Activated naive CD4-positive, alpha-beta T cell treated with anti-CD3 and anti-CD28 coated beads, Interleukin-2, amount 50 U/mL, for 16 hours (primary cell): ENCODE measurements at places on chromosomes 1 and 21.

GRCh38 chr1:234656070-234656895 lies 46.3 kb upstream of the IRF2BP2 start:
- DNase-seq = no peak

- DNase-seq = no peak
Observed at GRCh38 chr1:184698969-184699368, 55.7 kb downstream of the EDEM3 start.

DNA sequence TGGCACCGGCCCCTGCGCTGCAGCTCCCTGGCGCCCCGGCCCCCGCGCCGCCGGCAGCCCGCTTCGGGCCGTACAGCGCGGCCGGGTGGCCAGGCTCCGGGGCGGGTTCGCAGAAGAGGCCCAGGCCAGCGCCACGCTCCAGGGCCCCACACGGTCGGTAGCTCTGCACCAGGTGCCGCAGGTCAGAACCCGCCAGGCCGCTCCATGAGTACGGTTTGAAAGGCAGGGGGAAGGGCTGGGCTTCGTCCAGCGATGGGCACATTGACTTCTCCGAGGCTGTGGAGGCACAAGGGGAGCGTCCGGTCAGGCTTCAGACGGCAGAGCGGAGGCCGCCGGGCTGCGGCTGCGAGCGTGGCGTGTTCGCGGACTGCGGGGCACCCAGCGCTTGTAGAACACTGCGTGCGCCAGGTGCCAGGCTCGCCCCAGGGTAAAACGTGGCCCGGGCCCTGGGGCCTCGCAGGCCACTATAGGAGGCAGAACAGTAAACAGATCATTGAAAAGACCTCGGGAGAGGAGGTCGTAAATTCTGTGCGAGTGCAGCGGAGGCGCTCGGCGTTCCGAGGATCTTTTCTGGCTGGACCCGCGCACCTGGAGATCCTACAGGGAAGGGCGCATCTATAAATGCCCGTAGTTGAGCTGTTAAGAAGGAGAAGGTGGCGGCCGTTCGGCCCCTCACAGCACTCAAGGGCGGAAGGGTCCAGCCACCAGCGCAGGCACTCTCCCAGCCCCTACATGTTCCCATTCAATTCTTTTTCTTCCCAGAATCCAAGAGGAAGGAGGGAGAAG lies 5.7 kb downstream of the GFI1 start:
- no peak for DNase-seq

DNA sequence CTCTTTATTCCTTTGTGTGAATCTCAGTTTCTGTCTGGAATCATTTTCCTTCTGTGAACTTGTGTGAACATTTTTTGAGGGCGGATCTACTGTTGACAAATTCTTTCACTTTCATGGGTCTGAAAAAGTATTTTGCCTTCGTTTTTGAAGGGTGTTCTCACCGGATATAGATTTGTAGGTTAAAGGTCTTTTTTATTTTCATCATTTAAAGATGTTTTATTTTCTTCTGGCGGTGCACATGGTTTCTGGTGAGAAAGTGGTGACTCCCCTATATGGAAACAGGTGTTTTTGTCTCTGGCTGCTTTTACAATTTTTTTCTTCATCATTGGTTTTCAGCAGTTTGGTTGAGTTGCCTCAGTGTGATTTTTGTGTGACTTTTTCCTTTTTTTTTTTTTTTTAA lies 94.9 kb downstream of the DYRK1A start:
- DNase-seq = no peak

- no peak for DNase-seq
Observed at GRCh38 chr1:164495905-164496304, 63.1 kb upstream of the PBX1 start.

DNA sequence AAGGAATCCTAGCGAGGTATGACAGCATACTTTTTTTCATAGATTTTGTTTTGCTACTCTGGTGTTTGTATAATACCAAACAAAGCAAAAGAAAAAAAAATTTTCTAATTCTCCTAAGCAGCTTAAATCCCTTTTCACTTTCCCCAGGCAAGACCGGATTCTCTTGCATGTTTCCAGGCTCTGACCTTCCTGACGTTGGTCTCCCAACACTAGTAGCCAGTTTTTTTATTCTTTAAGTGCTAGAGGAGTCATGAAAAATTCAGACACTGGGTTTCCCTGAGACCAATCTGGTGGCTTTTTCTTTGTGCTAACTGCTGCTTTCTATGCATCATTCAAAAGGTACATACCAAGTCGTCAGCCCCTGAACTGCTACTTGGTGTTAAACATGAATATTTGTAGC lies 111.4 kb downstream of the ZNF326 start:
- DNase-seq = no peak

DNA sequence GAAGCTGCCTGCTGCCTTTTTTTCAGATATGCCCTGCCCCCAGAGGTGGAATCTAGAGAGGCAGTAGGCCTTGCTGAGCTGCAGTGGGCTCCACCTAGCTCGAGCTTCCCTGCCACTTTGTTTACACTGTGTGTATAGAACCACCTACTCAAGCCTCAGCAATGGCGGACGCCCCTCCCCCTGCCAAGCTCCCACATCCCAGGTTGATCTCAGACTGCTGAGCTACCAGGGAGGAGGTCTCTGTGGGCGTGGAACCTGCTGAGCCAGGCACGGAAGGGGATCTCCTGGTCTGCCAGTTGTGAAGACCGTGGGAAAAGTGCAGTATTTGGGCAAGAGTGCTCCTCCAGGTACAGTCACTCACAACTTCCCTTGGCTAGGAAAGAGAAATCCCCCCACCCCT lies 65.1 kb downstream of the MSH4 start:
- DNase-seq = no peak

- DNase-seq = no peak
Observed at GRCh38 chr1:214518361-214518760, 33.0 kb downstream of the PTPN14 start.

DNA sequence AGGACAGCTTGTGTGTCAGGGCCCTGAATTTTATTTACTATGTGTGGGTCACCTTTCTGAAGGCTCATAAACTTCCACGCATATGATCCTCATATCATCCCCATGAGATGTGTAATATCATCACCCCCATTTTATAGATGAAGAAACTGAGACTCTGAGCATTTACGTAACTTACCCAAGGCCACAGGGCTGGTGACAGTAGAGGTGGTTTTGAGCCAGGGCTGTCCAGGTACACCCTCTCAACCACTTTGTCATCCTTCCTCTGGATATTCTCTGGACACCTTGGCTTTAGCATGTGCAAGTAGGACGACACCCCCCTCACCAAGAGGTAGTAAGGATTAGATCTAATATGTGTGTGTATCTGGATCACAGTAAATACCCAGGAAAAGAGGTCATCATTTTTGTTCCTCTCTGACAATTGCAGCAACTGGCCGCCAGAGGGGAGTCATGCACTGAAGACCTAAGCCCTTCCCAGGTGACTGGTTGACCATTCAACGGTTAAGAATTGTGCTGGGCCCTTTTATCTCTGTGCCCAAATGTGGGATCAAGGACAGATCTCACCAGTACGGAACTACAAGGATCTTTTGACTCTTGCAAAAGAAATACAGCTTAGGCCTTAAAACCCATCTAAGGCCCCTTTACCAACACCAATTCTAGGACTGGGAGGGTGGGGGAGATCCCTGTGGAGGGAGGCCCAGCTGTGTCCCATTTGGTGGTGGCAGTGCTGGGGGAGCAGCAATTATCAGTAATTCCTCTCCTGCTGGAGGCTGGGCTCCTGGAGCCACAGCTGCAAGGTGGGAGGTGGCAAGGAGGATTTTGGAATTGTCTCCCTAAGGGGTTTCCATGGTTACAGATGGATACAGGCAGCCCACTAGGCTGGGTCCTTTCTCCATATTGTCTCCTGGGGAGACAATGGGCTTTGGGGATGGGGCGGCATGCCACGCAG lies 13.7 kb upstream of the E2F2 start:
- DNase-seq = peak; percentile 71

DNA sequence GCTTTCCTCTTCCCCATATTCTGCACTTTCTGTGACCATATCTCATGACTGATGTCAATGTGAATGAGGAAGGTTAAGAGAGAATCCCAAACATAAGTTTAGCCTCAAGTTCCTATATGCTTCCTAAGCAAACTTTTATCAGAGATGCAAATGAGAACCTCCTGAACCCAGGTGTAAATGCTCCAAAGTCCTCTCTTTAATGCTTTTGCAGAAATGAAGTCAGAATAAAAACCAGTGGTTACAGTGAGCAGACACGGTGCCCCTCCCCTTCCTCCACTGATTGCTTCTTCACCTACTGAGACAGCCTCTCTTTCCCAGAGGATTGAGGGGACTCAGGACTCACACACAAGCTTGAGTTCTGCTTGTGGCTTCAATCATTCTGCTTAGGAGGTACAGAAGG lies 11.6 kb upstream of the PIGC start:
- no peak for DNase-seq

- no peak for DNase-seq
Observed at GRCh38 chr1:244157731-244158438, 106.8 kb downstream of the ZBTB18 start.
